WTC11 (cell line): ENCODE measurements at places on chromosomes 6 and 20. TPM values are rescaled to one million over a fixed set of nuclear protein-coding genes. Genes with fewer than 3 reads are reported as not detected.
A peak's percentile ranks its signal among the peaks of the same experiment; 100 is the strongest.

Gene WFDC10B
- 0.42 to 0.62 TPM (median 0.53 TPM) in 3 replicates for total RNA-seq

Gene PNPLA1
- not detected in 3 replicates for total RNA-seq

- H3K27me3 ChIP-seq = no peaks in the 10 kb centered on the region
- no peak overlapping the region for H3K4me3 ChIP-seq
- H3K27ac ChIP-seq = no peak overlapping the region
- no peaks in the 10 kb centered on the region for H3K36me3 ChIP-seq
Measured at GRCh38 chr6:22940581-22941290, 371.4 kb downstream of the HDGFL1 start.

Gene LY6G6D
- not detected in 3 replicates for total RNA-seq

DNA sequence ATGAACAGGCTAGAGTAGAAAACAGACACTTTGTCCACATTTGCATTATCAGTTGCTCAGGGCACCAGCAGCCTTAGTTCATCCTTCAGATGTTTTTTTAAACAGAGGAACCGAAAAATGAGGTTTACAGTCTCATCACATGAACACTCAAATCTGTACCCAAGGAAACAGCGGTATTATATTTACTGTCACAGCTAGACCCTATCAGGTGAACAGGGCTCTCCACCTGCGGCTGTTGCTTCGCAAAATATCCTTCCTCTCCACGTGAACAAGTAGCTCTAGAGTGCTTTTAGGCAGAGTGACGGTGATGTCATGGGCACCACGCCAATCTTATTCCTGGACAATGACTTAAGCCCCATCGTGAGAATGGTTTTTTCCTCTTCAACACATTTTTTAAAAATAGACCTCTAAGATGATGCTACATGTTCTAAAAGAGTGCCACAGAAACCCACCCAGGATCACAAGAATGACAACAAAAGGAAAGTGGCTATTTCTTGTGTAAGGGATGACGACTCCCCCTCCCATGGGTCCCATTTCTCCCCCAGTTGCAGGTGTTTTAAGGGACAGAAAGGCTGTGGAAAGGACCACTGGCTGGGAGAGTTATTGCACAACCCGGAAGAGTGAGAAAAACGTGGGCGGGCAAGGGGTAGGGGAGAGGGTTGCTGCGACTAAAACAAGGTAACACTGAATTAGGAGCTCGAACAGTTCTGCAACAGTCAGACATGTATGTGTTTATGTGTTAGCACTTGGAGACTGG is 77.7 kb downstream of the EFHC1 start:
- H3K36me3 ChIP-seq = peaks cover 18% of the 10 kb centered on the region
- no peak overlapping the region for H3K4me3 ChIP-seq
- no peak for DNase-seq
- no peaks in the 10 kb centered on the region for H3K27me3 ChIP-seq
- peaks cover 19% of the 10 kb centered on the region for H3K4me1 ChIP-seq
- no peak overlapping the region for H3K27ac ChIP-seq

DNA sequence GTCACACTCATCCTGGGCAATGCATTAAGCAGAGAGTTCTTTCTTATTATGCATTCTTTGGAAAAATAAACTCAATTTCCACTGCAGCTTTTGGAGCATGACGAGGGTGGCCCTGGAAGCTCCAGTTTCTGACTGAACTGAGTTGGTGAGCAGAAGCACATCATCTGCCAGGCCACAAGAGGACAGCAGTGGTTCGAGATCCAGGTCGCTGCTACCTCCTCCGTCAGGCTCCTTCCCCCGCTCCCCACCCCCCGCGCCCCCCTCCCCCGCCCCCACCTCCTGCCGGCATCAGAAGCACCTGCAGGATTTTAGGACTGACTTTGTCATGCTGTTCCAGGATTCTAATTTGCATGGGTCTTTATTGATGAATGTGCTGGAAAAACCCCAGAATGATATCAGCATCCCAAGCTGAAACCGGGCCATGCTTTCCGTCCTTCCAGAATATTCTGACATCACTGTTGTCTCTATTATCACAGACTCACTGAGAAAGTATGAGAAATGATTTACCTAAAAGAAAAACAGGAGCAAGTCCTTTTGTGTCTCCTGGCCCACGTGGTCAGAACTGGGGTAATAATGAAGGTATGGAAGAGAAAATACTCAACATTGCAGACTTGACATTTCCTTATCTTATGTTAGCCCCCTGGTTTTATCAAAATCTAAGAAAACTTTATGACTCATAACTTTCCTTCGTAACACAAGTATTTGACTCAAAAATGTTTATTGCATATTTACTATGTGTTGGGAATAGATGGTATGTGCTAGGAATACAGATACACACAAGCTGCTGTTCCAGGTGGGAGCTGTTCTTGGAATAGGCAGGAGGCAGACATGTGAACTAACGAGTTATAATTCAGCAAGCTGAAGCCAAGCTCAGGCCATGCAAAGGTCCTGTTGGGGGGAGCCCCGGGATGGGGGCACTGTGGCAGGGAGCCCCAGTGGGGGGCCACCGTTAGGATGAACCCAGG is 220.2 kb upstream of the EXOC2 start:
- peaks cover 10% of the 10 kb centered on the region for H3K4me1 ChIP-seq
- peak; percentile 70 for DNase-seq
- no peak overlapping the region for H3K27ac ChIP-seq
- H3K36me3 ChIP-seq = peaks cover 20% of the 10 kb centered on the region
- peaks cover 19% of the 10 kb centered on the region for H3K27me3 ChIP-seq

GRCh38 chr6:166236596-166236995 is 68.9 kb upstream of the TBXT start:
- no peaks in the 10 kb centered on the region for H3K36me3 ChIP-seq
- H3K27ac ChIP-seq = no peak overlapping the region
- no peak for DNase-seq

DNA sequence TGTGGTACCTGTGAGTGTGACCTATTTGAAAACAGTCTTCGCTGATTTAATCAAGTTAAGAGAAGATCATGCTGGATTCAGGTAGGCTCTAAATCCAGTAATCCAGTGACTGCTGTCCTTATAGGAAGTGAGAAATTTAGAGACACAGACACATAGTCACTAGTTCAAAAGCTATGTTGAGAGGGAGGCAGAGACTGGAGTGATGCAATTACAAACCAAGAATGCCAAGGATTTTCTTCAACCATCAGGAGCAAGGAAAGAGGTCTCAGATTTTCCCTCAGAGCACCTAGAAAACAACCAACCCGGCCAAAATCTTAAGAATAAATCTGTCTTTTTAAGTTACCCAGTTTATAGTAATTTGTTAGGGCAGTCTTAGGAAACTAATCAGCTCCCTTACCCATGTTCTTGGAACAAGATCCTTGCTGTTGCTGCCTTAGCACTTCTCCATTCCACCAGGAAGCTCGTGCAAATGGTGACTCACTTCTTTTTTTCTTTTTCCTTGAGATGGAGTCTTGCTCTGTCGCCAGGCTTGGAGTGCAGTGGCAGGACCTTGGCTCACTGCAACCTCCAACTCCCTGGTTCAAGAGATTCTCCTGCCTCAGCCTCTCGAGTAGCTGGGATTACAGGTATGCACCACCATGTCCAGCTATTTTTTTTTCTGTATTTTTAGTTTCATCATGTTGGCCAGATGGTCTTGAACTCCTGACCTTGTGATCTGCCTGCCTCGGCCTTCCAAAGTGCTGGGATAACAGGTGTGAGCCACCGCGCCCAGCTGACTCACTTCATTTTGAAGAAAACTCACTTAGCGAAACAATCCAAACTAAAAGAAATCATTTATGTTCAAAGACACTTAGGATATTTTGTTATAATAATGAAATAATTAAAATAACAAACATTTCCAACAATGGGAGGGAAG is 34.4 kb upstream of the ZNF184 start:
- peaks cover 24% of the 10 kb centered on the region for H3K4me1 ChIP-seq
- H3K27me3 ChIP-seq = peaks cover 8% of the 10 kb centered on the region
- H3K4me3 ChIP-seq = peak overlapping the region; percentile 50
- DNase-seq = no peak
- H3K36me3 ChIP-seq = no peaks in the 10 kb centered on the region

Gene OR2H1
- not detected in 3 replicates for total RNA-seq

GRCh38 chr20:31604567-31605030 is 490 bp upstream of the ID1 start:
- peaks cover 8% of the 10 kb centered on the region for H3K36me3 ChIP-seq
- peaks cover 42% of the 10 kb centered on the region for H3K4me1 ChIP-seq
- peaks cover 2% of the 10 kb centered on the region; the same call in 1 of the 2 replicates for H3K27me3 ChIP-seq
- H3K27ac ChIP-seq = peak overlapping the region; percentile 99
- DNase-seq = no peak

- no peak overlapping the region for H3K4me3 ChIP-seq
- H3K36me3 ChIP-seq = no peaks in the 10 kb centered on the region; the same call in none of the 2 replicates
- no peaks in the 10 kb centered on the region for H3K27me3 ChIP-seq
- no peaks in the 10 kb centered on the region for H3K4me1 ChIP-seq
Measured at GRCh38 chr6:5331845-5332442, 70.6 kb downstream of the FARS2 start.

GRCh38 chr20:58688840-58689239 is 3.8 kb upstream of the NPEPL1 start:
- DNase-seq = no peak
- H3K4me3 ChIP-seq = no peak overlapping the region
- peaks cover 37% of the 10 kb centered on the region for H3K4me1 ChIP-seq
- peaks cover 13% of the 10 kb centered on the region for H3K36me3 ChIP-seq
- peak overlapping the region; percentile 92 for H3K27ac ChIP-seq

Gene CLDN20
- total RNA-seq = not detected in 3 replicates

- H3K27ac ChIP-seq = no peak overlapping the region
- no peaks in the 10 kb centered on the region for H3K36me3 ChIP-seq
- DNase-seq = no peak
- H3K4me1 ChIP-seq = peaks cover 7% of the 10 kb centered on the region
- H3K27me3 ChIP-seq = no peaks in the 10 kb centered on the region
Measured at GRCh38 chr6:125008261-125008703, 46.0 kb downstream of the RNF217 start.

Gene UBD
- total RNA-seq = 0.15 TPM in 1 of 3 replicates, not detected in the others

Gene ATXN1
- 7.5 to 8.8 TPM (median 8.1 TPM) in 3 replicates for total RNA-seq

Gene FRMD1
- 0.57 to 0.98 TPM (median 0.69 TPM) in 3 replicates for total RNA-seq

Gene TUBB1
- total RNA-seq = not detected in 3 replicates

GRCh38 chr6:50845499-50846143 is 26.9 kb downstream of the TFAP2B start:
- DNase-seq = peak; percentile 54
- no peak overlapping the region for H3K27ac ChIP-seq
- peaks cover 77% of the 10 kb centered on the region for H3K4me1 ChIP-seq

DNA sequence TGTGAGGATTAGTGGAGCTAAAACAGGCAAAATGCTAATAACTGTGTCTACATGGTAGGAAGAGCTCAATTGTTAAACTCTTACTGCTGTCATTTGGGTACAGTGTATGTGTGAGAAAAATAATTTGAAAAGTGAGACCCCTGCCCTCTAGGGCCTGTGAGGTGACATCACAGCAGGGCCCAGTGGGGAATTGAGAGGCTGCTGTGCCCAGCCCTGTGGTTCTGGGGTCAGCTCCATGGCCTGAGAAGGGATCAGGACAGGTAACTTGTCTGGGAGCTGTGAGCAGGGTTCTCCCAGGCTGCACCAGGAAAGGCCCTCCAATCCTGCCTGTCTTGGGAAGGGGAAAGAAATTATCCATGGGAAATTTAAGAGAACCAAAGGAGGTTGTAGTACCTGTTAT is 1.3 kb downstream of the SIRPB1 start:
- H3K4me1 ChIP-seq = peaks cover 10% of the 10 kb centered on the region
- peaks cover 8% of the 10 kb centered on the region for H3K27me3 ChIP-seq
- DNase-seq = no peak
- H3K36me3 ChIP-seq = peaks cover 7% of the 10 kb centered on the region; the same call in 1 of the 2 replicates
- H3K4me3 ChIP-seq = no peak overlapping the region

DNA sequence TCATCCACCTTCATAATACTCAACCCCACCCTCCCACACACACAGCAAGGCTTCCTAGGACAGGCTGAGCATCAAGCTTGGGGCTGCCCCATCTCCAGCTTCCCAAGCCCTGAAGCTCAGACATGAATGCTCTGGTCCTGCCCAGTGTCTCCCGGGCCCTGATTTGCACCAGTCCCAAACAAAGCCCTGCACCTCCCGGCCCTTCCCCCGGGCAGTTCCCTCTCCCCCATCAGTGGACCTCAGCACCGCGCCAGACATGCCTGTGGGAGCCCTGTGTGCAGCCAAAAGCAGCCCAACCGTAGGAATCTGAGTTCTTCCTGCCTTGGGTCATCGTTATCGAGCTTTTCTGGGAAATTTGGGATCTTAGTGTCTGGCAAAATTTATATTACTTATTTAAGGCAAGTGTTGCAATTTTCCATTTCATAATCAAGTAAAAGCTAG is 63.5 kb downstream of the THBS2 start:
- no peak overlapping the region for H3K27ac ChIP-seq
- H3K36me3 ChIP-seq = peaks cover 3% of the 10 kb centered on the region; the same call in 1 of the 2 replicates
- H3K4me1 ChIP-seq = no peaks in the 10 kb centered on the region
- H3K27me3 ChIP-seq = no peaks in the 10 kb centered on the region
- H3K4me3 ChIP-seq = no peak overlapping the region
- DNase-seq = no peak

Gene THBS2
- 33.5 to 40.3 TPM (median 35.8 TPM) in 3 replicates for total RNA-seq

DNA sequence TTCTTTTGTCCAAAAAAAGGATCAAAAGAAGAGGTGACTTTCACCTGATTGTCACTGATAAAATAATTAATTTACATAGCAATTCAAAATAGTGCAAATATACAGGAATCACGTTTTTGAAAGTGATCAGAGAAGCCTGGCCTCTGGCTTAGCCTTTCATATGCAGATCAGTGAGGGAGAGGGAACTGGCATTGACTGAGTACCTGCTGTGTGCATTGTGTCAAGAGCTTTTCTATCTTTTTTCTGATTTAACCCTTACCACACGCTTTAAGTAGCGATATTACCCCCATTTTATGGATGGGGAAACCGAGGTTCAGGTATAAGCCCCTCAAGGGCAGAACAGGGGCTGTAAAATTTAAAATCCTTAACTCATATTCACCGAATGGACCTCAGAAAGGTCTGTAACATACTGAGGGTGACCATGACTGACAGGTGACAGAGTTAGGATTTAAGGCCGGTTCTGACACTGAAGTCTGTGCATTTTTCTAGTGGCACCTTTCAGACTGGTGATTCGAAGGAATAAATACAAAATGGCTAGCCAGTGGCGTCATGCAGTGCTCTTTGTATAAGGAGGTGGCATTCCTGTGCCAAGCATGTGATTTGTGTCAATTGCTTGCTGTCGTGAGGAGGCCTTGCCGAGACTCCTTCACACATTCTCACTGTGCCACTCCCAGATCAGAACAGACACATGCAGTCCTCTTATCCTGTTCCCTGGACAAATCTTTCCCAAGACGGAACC is 310.2 kb downstream of the TSHZ2 start:
- no peaks in the 10 kb centered on the region for H3K36me3 ChIP-seq
- DNase-seq = peak; percentile 17
- H3K4me1 ChIP-seq = peaks cover 48% of the 10 kb centered on the region

GRCh38 chr20:16111172-16111832 is 461.9 kb downstream of the KIF16B start:
- no peaks in the 10 kb centered on the region for H3K27me3 ChIP-seq
- peaks cover 7% of the 10 kb centered on the region for H3K4me1 ChIP-seq
- H3K27ac ChIP-seq = no peak overlapping the region
- no peak for DNase-seq

Gene FAM229B
- 19.7 to 26.4 TPM (median 20.0 TPM) in 3 replicates for total RNA-seq

Gene TMEM217
- total RNA-seq = 0.55 to 0.99 TPM (median 0.61 TPM) in 3 replicates

DNA sequence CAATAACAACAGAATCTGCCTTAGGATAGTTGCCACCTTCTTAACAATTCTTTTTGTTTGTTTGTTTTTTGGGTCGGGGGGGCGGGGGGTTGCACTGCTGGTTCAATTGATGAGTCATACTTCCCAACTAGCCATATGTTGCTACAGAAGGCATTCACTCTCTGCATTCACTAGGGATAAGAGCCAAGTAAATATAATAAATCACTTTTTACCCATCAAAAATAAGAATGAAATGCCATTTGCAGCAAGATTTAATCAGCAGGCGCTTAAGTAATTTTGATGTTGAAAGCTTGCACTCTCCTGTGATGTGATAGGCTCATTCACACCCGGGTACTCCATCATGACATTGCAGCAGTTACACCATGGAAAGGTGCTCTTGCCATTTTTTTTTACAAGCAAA is 209.8 kb downstream of the HIVEP2 start:
- H3K27ac ChIP-seq = no peak overlapping the region
- peaks cover 28% of the 10 kb centered on the region for H3K4me1 ChIP-seq
- DNase-seq = no peak
- H3K4me3 ChIP-seq = no peak overlapping the region
